ENCODE measurements at places on chromosomes 11 and 22.

DNA sequence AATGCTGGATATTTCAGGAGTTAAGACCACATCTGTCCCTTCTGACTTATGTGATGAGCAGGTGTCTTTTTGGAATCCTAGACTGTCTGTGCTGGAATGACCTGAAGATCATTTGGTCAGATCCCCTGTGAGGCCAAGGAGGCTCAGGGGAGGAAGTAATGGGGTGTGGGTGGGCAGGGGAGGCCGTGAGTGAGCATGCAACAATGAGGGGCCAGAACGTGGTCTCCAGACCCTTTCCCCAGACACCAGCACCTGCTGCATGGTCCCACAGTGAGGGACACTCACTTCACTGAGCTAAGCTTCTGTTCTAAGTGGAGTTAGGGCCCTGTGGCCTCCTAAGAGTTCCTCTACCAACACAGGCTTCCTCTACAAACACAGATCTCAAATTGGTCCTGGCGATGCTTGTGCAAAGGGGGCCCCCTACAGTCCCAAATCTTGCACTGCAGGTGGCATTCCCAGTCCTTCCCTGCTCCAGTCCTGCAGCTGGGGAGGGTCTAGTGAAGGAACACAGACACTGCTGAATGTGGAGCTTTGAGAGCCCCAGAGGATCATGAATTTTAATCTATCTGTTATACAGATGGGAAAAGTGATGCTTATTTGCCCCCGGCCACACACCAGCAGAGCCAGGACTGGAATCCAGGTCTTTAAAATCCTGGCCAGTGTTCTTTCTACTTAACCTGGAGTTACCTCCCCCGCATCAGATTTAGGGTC is 7.4 kb downstream of the USP2 start:
- no peak for DNase-seq

DNA sequence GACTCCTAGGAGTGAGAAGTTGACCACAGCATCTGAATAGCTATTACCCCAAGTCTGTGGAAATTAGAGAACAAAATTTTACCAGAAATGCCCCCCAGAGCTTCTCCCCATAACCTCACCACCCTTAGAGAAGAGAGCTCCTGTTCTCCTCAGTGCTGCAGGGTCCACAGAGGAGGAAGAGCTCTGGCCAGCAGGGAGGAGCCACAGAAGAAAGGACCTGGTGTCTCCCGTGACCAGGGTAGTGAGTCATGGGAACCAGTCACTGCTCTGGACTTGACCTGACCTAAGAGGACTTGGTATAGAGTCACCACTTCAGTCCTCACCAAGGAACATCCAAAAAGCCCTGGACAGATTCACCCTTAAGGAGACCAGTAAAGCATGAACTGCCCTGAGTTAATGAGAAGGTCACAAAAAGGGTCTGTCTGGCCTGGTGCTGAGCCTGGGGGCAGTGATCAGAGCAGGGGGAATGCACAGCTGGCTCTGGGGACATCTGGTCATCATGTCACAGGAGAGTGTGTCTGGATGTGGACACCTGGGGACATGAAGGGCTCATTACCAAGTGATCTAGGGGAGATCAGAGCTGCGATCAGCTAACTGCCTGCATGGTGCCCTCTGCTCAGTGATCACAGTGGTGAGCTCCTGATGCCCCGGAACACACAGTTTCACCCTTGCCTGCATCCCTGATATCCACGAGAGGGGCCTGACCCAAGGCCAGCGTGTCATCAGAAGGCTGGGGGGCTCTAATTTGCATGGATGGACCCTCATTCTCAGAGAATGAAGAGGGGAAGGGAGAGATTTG is 103.3 kb upstream of the TOP3B start:
- DNase-seq: no peak

DNA sequence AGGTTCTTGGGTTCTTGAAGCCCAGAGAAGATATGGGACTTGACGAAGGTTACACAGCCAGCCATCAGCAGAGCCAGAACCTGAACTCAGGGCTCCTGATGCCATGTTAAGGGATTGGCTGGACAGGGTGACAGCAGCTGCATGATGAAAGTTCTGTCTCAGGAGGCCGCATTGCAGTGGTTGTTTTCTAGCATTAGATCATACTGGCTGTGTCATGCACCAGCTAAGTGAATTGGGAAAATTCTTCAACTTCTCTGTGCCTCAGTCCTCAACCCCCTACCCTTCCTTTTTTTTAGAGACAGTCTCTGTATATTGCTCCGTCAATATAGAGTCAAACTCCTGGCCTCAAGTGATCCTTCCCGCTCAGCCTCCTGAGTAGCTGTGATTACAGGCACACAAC is 5.4 kb upstream of the LTBP3 start:
- no peak for DNase-seq

DNA sequence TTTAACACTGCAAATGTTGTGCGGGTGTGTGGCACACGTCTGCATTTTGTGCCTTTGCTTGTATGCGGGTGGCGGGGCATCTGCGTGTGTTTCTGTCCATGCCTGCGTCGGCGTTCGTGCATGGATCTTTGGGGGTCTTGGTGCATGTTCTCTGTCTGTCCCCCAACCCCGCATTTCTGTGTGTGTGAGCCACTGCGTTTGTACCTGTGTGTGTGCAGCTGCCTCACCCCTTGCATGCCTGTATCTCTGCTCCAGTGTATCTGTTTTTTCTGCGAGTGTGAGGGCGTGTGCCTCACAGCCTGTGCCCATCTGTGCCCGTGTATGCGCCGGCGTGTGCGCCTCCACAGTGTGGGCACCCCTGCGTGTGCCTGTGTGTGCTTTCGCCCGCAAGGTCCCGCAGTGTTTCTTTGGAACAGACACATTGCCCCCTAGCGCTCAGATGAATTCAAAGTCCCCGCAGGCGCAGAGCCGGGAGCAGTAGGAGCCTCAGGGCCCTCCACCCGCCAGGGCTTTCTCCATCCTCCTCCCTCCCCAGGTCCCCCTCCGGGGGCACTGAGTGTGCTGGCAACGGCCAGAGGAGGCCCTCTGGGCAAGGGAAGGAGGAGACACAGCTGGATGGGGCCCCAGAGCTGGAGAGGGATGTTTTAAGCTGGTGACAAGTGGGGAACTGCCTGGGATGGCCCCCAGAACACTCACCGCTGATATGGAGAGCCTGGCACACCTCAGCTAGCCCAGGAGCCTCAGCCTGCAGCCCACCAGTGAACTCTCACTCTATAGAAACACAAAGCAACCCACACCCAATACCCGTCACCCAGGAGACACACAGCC is 3.1 kb upstream of the MN1 start:
- DNase-seq: no peak

DNA sequence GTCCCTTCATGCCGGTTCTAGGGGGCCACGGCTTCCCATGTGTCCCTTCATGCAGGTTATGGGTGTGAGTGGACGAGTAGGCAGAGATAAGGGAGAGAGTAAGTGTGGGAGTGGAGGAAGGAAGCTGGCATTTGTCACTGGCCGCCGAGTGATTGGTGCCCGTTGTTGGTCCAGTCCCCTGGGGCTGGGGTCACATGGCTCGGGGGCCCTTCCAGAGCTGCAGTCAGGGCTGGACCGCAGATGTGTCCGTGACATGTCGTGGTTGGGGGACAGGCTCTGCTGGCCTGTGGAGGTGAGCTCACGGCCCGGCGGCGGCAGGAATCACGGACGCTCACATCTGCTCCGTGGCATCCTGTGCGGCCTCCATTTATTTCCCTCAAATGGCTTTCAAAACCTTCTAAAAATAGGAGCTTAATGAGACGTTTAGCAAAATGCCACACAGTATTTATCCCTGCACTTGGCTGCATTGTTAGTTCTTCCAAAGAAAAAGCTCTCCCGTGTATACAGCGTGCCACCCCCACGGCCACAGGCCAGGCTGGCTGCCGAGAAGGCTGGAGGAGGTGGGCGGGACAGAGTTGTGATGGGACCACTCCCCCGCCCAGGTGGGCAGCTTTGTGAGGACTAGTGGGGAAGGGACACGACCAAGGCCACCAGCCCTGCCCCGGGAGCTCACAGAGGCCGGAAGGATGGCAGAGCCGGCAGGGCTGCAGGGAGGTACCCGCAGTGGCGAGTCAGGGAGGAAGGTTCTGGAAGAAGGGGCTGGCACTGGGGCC is 386.7 kb downstream of the TBC1D22A start:
- no peak for DNase-seq

- DNase-seq: no peak
Observed at GRCh38 chr11:1600626-1601025, 2.5 kb upstream of the KRTAP5-2 start.

DNA sequence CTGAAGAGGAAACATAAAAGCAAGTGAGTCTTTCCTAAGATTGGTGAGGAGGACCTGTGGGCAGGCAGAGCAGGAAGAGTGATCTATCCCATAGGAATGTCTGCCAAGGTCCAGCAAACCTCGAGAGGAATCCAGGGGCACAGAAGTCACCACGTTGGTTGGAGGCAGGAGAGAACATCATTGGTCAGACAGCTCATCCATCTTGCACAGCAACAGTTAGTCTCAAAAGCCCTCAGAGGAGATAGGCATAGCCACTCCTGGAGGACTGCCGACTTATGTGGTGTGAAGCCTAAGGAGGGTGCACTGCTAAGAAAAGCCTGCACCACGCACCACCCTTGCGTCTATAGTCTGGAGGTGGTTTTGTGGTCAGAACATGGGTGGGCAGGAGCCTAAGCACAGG is 109.1 kb downstream of the RASSF10 start:
- DNase-seq: no peak

DNA sequence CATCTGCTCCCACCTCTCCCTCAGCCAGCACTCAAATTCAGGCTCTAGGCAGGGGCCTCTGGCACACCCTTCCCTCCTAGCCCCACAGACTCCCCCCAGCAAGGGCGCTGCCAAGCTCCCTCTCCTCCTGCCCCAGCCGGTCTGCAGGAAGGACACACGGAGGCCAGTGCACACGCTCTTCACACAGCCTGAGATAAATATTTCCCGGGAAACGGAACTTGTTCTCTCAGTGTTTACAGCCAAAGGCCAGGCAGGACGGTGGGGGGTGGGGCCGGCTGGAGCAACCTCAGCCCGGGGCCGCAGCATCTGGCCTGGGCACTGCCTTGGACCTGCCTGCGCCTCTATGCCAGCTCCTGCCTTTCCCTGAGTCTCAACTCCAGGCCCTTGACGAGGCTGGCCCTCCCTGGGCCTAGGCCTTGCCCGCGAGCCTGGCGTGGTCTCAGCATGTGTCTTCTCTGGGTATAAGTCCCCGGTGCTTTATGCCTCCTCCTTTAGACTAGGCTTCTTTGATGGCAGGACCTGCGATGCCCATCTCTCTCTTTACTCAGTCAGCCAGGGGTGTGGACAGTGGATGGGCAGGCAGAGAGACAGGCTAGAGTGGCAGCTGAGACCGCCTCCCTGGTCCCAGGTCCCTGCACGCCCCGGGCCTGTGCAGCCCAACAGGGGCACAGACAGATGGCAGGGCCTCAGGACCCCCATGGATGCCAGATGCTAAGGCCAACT is 48.4 kb downstream of the PDE2A start:
- DNase-seq: no peak

- DNase-seq: no peak
Observed at GRCh38 chr22:29328055-29328454, 12.6 kb upstream of the RASL10A start.

DNA sequence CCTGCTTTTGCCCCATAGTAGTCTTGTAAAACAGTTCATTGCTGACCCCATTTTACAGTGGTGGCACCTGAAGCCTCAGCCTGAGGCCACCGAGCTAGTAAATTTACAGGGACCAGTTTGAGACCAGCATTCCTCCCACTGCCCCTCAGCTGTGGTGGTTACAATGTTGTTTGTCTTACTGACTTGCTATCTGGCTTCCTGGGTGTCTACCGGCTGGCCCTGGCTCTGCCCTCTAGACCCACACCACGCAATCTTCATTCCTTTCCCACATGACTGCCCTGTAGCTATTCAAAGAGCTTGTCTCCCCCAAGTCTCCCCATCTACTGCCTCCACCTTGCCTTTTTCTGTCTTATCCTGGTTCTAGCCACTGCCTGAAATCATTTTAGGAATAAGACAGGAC is 20.8 kb downstream of the PIK3IP1 start:
- DNase-seq: no peak

DNA sequence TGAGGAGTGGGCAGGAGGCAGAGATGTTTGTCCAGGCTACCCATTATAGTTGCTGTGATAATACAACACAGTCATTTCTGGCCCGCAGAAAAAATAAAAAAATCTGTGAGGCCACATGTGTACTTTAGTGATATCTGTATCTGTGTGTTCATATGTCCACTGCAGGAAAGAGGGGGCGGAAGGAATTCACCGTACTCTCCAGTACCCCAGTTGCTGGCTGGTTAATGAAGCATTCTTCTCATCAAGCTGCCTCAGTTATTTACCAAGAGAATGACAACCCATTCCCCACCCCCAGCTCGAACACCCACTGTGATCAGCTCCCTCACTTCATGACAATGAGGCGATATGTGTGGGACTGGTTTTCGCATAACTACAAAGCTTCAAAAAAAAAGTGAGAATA is 309.3 kb downstream of the SOX6 start:
- DNase-seq: no peak

DNA sequence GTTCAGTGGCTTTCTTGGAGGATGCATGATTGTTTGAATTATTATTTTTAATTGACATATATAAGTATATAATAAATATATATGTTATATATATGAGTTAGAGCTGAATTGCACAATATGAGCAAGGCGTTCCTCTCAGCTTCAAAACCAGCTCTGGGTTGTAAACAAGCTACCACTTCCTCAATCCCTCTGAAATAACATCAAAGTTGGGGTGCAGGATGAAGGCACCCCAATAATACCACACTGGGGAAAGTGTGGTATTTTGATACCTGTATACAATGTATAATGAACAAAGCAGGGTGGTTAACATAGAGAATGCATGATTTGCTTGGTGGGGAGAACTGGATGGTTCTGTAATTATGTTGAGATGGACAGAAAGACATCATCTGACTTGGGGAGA is 1.7 kb upstream of the SORL1 start:
- DNase-seq: no peak

DNA sequence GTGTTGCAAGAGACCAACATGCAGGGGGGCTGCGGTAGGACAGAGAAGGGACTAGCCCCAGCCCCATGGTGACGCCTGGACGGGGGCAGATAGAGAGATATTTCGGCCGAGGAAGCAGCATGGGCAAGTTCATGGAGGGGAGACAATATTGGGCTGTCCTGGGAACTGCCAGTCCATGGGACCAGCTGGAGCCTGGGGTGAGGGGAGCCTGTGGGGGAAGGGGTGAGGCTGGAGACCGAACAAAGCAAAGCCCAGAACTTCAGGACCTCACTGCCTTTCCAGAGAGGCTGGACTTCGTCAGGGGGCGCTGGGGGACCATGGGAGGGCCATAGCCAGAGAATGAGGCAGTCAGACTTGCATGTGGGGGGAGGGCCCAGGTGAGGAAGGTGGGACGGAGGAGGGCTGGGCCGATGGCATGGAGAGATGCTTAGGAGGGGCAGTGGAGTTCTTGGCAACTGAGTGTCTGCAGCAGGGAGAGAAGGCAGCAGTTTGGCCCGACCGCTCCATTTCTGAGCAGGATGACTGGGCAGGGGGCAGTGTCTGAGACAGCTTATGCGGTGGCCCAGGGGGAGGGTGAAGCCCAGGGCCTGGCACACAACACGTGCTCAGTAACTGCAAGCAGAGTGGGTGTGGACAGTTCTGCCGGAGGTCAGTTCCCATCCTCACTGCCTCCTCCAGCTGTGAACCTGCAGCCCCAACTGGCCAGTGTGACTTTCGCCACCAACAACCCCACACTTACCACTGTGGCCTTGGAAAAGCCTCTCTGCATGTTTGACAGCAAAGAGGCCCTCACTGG is 712 bp downstream of the UPK3A start:
- no peak for DNase-seq

- no peak for DNase-seq
Observed at GRCh38 chr11:976431-977160, 50.9 kb downstream of the AP2A2 start.

GRCh38 chr22:32788904-32789624 is 12.4 kb upstream of the TIMP3 start:
- no peak for DNase-seq

- DNase-seq: no peak
Observed at GRCh38 chr11:104076455-104076854, 40.0 kb downstream of the DDI1 start.

Data from activated gamma-delta T cell (primary cell).